GM12892 (cell line): ENCODE measurements at places on chromosomes 12 and 14.

- DNase-seq, result no peak
These were observed 19.0 kb downstream of the ATXN2 start for GRCh38 chr12:111580119-111580425.

DNA sequence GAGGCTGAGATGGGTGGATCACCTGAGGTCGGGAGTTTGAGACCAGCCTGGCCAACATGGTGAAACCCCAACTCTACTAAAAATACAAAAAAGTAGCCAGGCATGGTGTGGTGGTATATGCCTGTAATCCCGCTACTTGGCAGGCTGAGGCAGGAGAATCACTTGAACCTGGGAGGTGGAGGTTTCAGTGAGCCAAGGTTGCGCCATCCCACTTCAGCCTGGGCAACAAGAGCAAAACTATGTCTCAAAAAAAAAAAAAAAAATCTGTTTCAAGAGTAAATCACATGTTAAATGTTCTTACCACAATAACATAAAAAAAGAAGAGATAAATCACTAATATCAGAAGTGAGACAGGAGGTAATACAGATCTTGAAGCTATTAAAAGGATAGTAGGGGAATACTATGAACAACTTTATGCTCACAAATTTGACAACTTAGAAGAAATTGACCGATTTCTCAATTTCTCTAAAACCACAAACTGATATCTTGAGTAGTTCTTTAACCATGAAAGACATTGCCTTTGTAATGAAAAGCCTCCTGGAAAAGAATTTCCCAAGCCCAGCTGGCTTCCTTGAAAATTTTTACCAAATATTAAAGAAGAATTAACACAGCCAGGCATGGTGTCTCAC lies 37.7 kb downstream of the TAOK3 start:
- no peak for DNase-seq

DNA sequence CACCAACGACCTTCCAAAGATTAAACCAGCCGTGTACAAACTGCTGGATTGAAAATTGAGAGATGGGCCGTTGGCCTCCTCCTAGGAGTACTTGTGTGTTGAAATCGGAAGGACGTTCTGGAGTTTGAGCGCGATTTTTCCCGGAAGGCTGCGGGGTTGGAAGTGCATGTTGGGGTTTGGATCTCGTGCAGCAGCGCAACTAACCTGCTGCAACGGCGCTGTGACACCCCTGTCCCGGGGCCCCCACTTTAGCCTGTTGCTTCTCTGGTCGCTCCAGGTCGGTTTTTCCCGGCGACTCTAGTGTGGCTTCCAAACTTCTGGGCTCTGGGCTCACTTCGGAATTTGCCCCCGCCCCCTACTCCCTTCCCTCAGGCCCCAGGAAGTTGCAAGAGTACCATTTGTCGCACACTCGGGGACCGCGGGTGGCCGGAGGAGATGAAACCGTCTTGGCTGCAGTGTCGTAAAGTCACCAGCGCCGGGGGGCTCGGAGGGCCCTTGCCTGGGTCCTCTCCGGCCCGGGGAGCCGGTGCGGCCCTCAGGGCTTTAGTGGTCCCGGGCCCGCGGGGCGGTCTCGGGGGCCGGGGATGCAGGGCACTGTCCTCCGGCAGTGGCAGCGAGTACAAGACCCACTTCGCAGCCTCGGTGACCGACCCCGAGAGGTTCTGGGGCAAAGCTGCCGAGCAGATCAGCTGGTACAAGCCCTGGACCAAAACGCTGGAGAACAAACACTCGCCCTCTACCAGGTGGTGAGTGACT lies at the start of gene ACSS3:
Gene ACSS3 (plus strand): TSS at position 394 of the 756 bp plus-strand sequence. CDS start 42 bp downstream, at position 436.
- DNase-seq, result no peak

GRCh38 chr14:42872786-42873185 lies 1266.1 kb downstream of the LRFN5 start:
- no peak for DNase-seq

DNA sequence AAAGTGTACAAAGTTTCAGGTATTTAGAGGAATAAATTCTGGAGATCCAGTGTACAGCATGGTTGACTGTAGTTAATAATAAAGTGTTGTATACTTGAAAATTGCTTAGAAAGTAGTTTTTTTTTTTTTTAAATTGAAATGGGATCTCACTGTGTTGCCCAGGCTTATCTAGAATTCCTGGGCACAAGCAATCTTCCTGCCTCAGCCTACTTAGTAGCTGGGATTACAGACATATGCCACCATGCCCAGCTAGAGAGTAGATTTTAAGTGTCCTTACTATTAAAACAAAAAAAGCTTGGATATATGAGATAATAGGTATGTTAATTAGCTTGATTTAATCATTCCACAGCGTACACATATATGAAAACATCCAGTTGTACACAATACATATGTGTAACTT lies 27.7 kb downstream of the FUT8 start:
- DNase-seq, result no peak

DNA sequence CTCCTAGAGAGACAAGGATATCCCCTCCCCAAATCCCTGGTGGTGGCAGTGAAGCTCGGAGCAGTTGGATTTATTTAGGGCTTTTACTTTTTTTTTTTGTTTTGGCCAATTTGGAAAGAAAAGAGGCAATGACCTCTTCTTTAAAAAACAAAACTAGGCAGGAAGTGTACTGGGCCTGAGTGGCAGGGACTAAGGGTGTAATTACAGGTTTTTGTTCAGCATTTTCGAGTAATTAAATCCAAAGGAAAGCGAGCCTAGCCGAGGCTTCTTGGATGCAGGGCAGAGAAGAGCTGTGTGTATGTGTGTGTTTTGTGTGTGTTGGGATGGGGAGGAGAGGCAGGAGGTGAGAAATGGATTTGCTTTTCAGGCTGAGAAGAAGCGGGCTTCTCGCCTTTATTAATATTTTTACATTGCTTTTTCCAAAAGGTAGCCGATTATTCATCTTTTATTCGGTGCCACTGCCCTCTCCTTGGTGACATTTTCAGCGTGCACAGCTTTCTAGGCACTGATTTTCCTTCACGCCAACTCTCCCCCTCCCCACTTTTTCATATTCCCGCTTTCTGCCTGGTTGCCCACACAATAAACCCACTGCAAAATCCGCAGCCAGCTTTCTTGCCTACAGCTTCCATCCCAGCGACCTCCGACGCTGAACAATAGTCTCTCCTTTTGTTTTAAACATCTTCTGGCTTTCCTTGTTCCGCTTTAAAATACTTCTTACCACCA lies 8.9 kb upstream of the IRF2BPL start:
- DNase-seq, result no peak
